Right renal pelvis (tissue), 4 donors: ENCODE measurements at places on chromosomes 11 and 22. TPM values are rescaled to one million over a fixed set of nuclear protein-coding genes. Genes with fewer than 3 reads are reported as not detected.

DNA sequence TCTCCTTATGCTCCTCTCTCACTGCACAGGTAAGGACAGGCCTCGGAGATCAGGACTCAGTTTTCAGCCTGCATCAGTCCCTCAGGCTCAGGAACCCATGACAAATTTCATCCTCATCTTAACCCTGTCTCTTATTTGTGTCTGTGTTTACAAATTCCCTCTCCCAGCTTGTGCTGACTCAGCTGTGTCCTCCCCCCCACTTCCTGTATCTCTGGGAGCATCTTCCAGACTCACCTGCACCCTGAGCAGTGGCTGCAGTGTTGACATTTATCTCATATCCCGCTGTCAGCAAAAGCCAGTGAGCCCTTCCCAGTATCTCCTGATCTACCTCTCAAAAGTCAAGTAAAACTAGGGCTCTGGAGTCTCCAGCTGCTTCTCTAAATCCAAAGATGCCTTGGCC is 65.6 kb upstream of the VPREB1 start:
- DNase-seq: no peak

GRCh38 chr11:76071090-76071489 is 135.2 kb downstream of the WNT11 start:
- no peak for DNase-seq

- DNase-seq: no peak
Observed at GRCh38 chr22:48742556-48743343, 1084.9 kb downstream of the BRD1 start.

- DNase-seq: no peak
Observed at GRCh38 chr11:105577641-105578040, 32.2 kb upstream of the GRIA4 start.

GRCh38 chr22:21758091-21758864 is 22.7 kb upstream of the YPEL1 start:
- DNase-seq: no peak

GRCh38 chr11:44862558-44863101 is 88.1 kb downstream of the TP53I11 start:
- no peak for DNase-seq

GRCh38 chr22:49464037-49464436 is 363.6 kb downstream of the BRD1 start:
- DNase-seq: no peak

DAGLA gene
- polyA plus RNA-seq: 3.3 TPM

CHADL gene
- 2.8 TPM for polyA plus RNA-seq

SCGB1A1 gene
- not detected for polyA plus RNA-seq

DEUP1 gene
- 1.3 TPM for polyA plus RNA-seq
